ENCODE measurements at places on chromosomes 7 and 10. TPM values are rescaled to one million over a fixed set of nuclear protein-coding genes. Genes with fewer than 3 reads are reported as not detected.

- no peak for DNase-seq
Measured at GRCh38 chr10:122478971-122479370, 17.6 kb downstream of the HTRA1 start.

DNA sequence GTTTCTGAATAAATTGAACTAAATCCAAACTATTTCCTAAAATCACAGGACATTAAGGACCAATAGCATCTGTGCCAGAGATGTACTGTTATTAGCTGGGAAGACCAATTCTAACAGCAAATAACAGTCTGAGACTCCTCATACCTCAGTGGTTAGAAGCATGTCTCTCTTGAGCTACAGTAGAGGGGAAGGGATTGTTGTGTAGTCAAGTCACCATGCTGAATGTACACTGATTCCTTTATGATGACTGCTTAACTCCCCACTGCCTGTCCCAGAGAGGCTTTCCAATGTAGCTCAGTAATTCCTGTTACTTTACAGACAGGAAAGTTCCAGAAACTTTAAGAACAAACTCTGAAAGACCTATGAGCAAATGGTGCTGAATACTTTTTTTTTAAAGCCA lies 13.9 kb downstream of the MEST start:
- no peak for DNase-seq

The IFIT1B gene
- not detected for total RNA-seq

The PPP1R17 gene
- not detected for total RNA-seq

DNA sequence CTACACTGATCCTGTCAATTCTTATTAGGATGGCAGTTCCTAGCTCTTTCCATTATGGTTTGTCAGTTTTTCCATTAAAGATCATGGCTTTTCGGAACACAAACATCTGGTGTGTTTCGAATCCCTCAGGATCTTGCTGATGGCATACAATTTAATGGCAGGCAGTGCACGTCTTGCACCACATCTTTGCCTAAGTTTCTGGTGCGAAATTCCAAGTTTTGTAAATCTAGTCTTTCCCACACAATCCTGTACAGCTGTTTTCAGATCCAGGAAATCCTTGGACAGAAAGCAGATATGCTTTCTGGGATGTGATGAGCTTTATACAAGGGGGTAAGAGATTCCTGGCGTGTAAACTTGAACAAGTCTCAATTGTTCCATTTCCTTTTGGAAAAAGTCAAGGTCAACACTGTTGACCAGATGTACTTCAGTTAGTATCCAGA lies 224.3 kb upstream of the PHYHIPL start:
- no peak for DNase-seq

DNA sequence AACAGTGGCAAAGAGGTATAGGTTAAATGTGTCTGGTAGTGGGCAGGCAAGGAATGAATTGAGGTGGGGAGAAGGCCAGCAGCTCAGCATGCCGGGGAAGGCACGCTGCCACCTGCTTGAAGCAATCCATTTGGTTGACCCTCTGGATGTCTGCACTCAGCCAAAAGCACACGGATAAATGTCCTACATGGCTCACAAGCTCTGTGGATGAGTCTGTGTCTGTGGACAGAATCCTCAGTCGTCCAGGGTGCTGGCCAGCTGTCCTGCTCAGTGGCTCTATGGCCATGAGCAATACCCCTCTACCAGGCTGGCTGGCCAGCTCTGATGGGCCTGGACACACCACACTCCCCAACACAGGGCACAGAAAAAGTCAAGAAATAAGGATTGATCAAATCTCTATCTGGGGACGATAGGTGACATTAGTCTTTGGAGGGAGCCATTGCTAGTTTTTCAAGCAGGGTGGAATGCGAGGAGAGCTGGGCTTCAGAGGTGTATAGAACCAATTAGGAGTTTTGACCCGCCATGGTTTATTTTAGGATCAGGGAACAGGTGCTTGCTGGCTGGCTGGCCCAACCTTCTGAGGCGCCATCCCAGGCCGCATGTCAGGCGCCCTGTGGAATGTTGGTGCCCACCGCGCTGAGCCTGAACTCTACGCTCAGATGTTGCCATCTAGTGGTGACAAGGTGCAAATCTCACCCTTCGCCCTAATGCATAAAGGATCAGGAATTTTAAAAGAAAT lies 493.4 kb downstream of the TNS3 start:
- no peak for DNase-seq

GRCh38 chr10:71661779-71662336 lies 57.7 kb downstream of the C10orf105 start:
- no peak for DNase-seq

The SHH gene
- total RNA-seq: 2.1 TPM

The SH2D4B gene
- not detected for total RNA-seq

GRCh38 chr7:131462059-131462458 lies 94.4 kb downstream of the PODXL start:
- DNase-seq: no peak
